Kidney (tissue), 22 donors: ENCODE measurements at places on chromosomes 12 and 14.

GRCh38 chr14:25308244-25308643 is 258.3 kb upstream of the STXBP6 start:
- DNase-seq, result no peak

GRCh38 chr14:100915560-100915959 is 12.0 kb upstream of the RTL1 start:
- DNase-seq, result no peak

DNA sequence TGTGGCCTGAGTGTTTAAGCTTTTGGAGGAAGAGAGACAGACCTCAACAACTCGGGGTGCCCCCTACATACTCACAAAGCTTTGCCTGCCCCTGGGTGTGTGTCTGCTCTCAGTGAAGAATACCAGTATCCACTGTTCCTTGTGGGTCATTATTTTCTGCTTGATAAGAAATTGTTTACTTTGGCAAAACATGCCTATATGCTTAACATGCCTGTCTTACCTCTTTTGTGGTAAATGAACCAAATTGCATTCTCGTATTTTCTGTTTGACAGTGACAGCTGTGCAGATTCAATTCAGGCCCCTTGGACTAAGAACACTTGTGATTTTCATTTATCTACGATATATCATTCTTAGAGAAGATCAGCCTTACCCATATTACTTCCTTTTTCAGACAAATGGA is 50.6 kb upstream of the REP15 start:
- no peak for DNase-seq

DNA sequence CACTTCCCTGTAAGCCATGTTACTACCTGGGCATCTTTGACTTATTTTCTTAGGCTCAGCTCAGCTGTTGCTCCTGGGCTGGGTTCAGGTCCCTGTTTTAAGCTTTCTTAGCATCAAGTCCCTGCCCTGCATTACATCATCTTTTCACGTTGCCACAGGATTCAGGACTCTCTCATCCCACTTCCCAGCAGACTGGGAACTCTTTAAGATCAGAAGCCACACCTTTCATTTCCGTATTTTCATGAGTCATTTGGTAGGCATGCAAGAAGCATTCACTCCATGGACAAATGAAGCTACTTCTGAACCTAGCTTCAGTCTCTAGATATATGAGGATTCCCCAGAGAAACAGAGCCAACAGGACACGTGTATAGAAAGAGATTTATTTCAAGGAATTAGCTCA is 726.8 kb downstream of the VRK1 start:
- DNase-seq, result no peak

- DNase-seq, result no peak
Measured at GRCh38 chr12:45581112-45581511, 148.4 kb upstream of the ARID2 start.

- DNase-seq, result no peak
Measured at GRCh38 chr12:46558677-46559076, 186.1 kb upstream of the SLC38A2 start.

DNA sequence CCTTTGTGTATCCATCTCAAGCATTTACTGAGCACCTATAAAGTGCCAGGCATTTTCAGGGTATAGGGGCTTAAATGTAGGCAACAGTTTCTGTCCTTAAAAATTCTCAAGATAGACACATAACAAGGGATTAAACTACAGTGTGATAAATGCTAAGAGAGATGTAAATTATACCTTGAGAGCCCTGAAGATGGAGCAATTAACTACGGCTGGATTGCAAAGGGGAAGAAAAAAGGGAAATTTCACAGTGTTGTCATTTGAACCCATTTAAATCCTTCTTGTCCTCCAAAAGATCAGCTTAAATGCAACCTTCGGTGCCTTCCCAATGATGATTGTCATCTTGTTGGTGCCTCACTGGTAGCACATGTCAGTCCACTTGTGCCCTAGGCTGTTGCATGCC is 11.5 kb upstream of the IL26 start:
- DNase-seq, result no peak

- DNase-seq, result no peak
Measured at GRCh38 chr12:57841445-57841844, 5.1 kb downstream of the CTDSP2 start.

DNA sequence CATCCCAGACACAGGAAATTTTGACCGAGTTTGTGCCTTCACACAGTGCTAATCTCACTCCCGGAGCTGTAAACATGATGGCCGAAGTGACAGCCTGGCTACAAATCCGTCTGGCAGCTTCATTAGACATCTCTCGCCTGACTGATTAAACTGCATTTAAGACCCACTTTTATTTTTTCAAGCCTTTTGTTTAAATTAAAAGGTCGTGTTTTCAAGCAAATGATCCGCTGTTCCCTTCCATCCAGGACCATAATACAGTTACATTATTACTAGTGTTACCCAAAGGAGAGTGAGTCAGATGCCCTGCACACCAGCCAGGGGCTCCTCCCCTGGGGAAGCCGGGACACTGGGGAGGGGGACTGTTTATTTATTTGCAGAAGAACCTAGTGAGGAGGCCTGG is 200.2 kb downstream of the EXOC5 start:
- no peak for DNase-seq

- DNase-seq, result no peak
Measured at GRCh38 chr14:73125169-73125588, 11.1 kb upstream of the PSEN1 start.

- DNase-seq, result no peak
Measured at GRCh38 chr14:51789596-51789995, 70.8 kb upstream of the GNG2 start.

DNA sequence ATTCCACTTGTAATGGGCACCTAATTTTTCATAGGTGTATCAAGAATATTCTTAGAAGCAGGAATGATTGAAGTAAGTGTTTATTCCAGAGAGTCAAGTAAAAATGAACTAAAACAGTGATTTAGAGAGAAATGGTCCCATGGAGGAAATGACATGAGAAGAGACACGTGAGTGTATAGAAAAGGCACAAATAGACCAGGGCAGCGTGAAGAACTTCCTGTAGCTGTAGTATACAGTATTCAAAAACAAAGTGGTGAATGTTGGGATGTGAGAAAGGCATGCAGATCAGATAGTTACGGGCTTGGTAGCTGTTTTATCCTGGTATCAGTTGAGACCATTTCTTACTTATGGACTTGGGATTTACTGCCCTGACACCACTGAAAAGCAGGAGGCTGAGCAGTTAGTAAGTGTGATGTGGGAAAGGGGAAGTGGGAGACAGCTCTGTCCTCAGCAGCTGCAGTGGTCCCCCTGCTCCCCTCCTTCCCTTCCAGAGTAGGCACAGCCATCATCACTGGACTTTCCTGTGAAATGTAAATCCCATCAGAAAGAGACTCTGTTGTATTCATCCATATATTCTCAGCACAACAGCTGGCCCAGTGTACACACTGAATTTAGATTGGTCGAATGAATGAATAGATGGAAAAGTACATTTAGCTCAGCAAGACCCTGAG is 16.8 kb upstream of the TESPA1 start:
- no peak for DNase-seq

- no peak for DNase-seq
Measured at GRCh38 chr14:83006121-83006670, 1472.5 kb upstream of the SEL1L start.

DNA sequence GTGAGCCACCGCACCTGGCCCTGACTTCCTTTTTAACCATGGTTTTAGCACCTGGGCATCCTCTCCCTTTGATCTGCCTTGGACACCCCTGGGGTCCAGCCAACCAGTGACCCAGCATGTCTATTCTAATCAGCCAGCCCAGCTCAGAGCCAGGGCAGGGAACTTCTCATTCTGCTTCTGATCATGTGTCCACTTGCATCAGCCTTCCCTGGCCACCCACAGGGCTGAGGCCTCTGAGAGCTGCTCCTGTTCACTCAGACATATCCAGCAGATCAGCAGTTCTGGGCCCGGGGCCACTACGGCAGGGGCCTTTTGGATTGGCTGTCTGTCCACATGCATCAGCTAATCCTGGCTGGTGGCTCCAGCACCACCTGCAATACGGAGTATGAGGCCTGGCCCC is 117.9 kb upstream of the MAP1LC3B2 start:
- DNase-seq, result no peak

- DNase-seq, result no peak
Measured at GRCh38 chr14:80933282-80933681, 8.3 kb downstream of the CEP128 start.

- no peak for DNase-seq
Measured at GRCh38 chr12:27002141-27002540, 12.0 kb downstream of the TM7SF3 start.

- no peak for DNase-seq
Measured at GRCh38 chr14:42565556-42565955, 958.9 kb downstream of the LRFN5 start.

DNA sequence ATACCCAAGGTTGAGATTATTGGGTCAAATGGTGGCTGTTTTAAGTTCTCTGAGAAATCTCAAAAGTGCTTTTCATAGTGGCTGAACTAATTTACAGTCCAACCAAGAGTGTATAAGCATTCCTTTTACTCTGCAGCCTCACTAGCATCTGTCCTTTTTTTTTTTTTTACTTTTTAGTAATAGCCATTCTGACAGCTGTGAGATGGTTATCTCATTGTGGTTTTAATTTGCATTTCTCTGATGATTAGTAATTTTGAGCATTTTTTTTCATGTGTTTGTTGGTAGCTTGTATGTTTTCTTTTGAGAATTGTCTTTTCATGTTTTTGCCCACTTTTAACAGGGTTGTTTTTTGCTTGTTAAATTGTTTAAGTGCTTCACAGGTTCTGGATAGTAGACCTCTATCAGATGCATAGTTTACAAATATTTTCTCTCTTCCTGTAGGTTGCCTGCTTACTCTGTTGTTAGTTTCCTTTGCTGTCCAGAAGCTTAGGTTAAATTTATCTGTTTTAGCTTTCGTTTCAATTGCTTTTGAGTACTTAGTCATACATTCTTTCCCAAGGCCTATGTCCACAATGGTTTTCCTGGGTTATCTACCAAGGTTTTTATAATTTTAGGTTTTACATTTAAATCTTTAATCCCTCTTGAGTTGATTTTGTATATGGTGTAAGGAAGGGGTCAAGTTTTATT is 881.3 kb upstream of the SEL1L start:
- no peak for DNase-seq

DNA sequence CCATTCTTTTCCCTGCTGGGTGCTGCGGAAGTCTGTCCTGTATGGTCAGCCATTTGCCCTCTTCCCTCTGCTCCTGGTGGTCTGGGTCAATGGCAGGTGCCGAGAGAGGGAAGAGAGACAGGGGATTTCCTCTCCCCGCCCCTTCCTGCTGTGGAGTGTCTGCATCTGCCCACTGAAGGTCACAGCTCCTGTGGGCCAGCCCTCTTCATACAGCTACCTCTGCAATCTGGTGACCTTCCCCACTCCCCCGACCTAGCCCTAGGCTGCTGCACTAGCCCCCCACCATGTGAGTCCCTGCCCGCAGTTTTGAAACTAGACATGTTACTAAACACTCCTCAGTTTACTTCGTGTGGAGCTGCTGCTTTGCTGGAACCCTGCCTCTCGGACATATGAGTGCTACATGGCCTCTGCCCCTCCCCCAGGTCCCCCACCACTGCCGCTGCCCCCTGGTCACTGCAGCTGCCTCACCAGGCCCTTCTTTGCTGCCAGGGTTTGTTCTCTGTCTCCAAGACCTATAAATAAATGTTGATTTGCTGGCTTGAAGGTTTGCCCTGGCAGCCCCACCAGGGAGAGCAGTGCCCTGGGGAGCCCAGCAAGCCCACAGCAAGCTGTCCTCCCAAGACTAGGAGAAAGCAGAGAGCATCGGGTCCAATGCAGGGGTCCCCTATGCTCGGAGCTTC is 102.9 kb downstream of the DPF3 start:
- DNase-seq, result no peak

DNA sequence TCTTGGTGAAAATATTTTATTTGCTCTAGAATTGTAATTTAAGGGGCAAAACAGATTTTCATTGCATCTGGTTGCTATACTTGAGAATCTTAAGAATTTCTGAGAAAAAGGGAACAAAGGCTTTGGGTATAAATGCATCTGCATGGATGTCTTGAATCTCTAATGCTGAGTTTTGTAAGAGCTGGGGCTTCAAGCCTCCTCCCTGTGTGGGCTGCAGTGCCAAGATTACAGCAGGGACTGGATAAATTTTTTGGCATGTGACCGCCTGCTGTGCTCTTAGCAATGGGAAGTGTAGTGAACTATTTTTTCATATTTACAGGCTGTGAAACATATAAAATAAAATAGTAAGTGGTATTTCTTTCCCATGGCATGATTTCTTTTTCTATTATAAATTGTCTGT is 70.0 kb downstream of the SLC38A6 start:
- no peak for DNase-seq

GRCh38 chr12:34394211-34395055 is 372.1 kb downstream of the ALG10 start:
- DNase-seq, result no peak

- DNase-seq, result peak; percentile 85
Measured at GRCh38 chr14:68637106-68638021, 155.5 kb downstream of the ZFP36L1 start.

GRCh38 chr12:124466216-124467128 is 100.9 kb downstream of the NCOR2 start:
- DNase-seq, result no peak

- DNase-seq, result no peak
Measured at GRCh38 chr12:20350495-20350894, 17.8 kb upstream of the PDE3A start.

DNA sequence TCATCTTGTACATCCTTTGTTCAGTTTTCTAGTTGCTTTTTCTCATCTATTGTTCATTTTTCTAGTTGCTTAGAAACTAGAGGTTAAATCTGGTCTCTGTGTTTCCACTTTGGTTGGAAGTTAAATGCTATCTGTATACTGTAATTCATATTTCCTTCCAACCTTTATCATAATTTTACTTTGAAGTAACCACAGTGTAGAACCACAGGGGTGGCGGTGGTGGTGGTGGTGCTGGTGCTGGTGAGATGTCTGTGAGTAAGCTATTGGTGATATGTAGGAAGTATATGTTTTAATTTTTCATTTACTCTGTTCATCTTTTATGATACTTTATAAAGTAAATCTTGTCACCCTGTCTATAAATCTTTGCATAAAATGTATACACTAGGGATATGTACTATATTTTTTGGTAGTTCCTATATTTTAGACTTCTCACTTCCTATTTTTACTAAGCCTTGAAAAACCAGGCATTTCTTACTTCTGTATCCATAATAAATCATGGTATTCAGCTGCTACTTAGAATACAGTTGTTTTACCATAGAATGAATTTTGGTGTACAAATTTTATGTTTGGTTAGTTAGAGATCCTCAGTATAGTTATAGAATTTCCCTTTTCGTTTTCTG is 31.9 kb downstream of the CCDC91 start:
- peak; percentile 53 for DNase-seq

GRCh38 chr14:74649673-74650072 is 37.6 kb upstream of the LTBP2 start:
- DNase-seq, result no peak

- DNase-seq, result no peak
Measured at GRCh38 chr12:30144777-30145683, 361.3 kb upstream of the TMTC1 start.

DNA sequence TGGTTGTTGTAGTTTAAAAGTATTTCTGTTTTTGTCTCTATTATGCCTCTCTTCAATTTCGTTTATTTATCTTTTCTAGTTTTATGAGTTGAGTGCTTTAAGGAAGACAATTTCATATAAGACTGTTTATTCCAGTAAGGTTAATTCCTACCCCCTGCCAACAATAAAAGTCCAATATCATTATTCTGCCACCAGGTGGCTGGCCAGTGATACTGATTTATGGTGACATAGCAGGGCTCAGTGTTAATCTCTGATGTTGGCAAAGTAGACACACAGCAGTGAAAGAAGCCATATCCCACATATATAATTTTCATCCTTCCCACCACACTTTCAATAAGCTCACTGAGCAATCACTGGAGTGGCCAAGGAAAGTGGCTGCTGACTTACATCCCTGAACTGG is 69.0 kb upstream of the BMP4 start:
- no peak for DNase-seq
